ENCODE measurements at places on chromosomes 7 and 10. TPM values are rescaled to one million over a fixed set of nuclear protein-coding genes. Genes with fewer than 3 reads are reported as not detected.

- H3K36me3 ChIP-seq, result no peaks in the 10 kb centered on the region
- no peaks in the 10 kb centered on the region for H3K4me1 ChIP-seq
- H3K4me3 ChIP-seq, result no peak overlapping the region
- no peak overlapping the region for H3K27ac ChIP-seq
- H3K27me3 ChIP-seq, result no peaks in the 10 kb centered on the region
Observed at GRCh38 chr7:124919841-124920240, 9.8 kb downstream of the POT1 start.

- H3K36me3 ChIP-seq, result peaks cover 61% of the 10 kb centered on the region
- no peaks in the 10 kb centered on the region for H3K4me1 ChIP-seq
- no peak overlapping the region for H3K4me3 ChIP-seq
Observed at GRCh38 chr10:91820144-91820543, 21.9 kb downstream of the TNKS2 start.

The HOXA9 gene
- total RNA-seq, result not detected

The CALY gene
- total RNA-seq, result 1.1 TPM

DNA sequence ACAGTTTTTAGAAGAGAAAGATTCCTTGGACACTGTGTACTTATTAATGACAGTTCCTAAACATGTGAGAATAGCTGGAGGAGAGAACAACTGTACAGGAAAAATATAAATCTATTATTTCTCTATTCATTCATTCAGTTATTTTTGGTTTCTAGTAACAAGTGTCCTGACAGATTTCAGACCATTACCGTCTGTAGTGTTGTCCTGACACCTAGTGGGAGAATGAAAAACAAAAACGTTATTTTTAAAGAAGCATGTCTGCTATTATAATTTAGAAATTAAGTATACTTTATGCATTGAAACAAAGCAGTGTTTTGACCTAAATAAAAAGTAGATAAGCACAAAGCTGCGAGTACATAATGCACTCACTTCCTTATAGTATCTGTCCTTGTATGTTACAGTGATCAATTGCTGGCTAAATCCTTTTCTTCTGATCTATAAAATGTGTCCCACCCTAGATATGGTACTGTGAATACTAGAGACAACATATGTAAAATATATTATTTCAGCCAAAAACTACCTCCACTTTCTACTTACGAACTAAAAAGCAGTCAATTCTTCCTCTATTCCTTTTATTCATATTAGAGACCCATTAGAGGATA, 575.6 kb downstream of the ARL4A start:
- H3K4me3 ChIP-seq, result no peak overlapping the region
- H3K27ac ChIP-seq, result no peak overlapping the region
- H3K36me3 ChIP-seq, result no peaks in the 10 kb centered on the region
- no peaks in the 10 kb centered on the region for H3K4me1 ChIP-seq
- no peaks in the 10 kb centered on the region for H3K27me3 ChIP-seq

GRCh38 chr7:40244226-40244625, 109.4 kb downstream of the SUGCT start:
- no peaks in the 10 kb centered on the region for H3K4me1 ChIP-seq
- H3K27me3 ChIP-seq, result no peaks in the 10 kb centered on the region
- no peak for DNase-seq
- H3K27ac ChIP-seq, result no peak overlapping the region

Data from astrocyte (in vitro differentiated cells and primary cell).